ENCODE measurements at places on chromosomes 6 and 20.
A peak's percentile ranks its signal among the peaks of the same experiment; 100 is the strongest.

DNA sequence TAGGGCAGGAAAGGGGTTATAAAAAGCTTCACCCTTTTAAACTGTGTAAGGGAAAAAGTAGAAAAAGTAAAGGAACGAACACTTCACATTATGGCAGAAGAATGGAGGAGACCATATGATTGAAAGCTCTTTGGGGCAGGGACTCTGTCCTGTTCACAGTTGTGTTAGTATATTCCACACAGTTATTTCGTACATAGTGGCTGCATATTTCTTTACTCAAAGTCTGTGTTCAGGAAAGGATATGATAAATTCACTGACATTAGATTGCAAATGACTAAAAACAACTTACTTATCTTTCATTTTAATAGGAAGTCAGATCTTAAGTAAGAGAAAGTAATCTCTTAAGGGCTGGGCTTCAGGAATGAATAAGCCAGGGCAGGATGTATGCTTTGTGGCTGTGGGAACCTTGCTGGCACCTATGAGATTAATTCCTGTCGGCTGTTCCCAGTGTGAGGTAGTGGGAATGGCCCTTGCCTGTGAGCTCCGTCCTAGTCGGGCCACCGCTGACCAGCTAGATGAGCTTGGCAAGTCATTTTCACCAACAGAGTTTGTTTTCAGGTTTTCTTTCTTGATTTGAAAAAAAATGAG, 11.2 kb downstream of the PPP1R14C start:
- no peak for DNase-seq

DNA sequence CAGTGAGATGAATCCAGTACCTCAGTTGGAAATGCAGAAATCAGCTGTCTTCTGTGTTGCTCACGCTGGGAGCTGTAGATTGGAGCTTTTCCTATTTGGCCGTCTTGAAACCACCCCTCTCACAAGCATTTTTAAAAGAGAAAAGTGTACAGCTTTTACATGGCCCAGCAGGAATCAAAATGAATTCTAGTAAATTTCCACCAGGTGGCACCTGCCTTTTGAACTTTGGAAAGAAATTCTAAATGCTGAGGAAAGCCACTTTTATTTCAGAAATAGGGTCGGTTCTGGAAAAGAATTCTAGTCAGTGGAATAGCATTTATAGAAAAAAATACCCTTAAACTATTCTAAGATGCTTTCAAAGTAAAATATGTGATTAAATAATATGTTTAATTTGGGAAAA, 647.8 kb downstream of the CD109 start:
- DNase-seq, result no peak

DNA sequence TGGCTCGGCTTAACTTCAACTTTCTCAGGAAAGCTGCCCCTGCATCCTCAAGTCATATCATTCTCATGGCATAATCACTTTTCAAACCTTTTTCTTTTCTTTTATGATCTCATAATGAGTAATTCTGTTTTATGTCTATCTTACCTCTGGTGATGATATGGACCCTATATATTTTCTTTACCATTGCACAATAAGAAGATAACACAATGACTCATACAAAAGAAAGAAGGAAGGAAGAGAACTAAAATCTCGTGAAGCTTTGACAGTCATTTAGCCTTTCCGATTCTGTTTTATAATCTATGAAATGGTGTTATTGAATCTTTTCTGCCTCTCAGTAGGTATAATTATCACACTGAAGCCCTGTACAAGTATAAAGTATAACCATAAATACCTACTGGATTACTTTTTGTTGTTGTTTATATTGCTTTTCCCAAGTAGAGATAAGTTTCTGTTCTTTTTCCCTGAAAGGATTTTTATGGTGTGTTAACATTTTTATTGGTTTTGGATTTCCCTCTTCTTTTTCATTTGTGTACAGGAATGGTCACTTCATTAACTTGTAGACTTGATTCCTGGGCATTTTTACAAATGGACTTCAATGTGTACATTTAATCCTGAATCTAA, 300.9 kb downstream of the LAMA2 start:
- no peak for DNase-seq

GRCh38 chr6:39303425-39304153, 10.6 kb downstream of the KCNK17 start:
- DNase-seq, result no peak

DNA sequence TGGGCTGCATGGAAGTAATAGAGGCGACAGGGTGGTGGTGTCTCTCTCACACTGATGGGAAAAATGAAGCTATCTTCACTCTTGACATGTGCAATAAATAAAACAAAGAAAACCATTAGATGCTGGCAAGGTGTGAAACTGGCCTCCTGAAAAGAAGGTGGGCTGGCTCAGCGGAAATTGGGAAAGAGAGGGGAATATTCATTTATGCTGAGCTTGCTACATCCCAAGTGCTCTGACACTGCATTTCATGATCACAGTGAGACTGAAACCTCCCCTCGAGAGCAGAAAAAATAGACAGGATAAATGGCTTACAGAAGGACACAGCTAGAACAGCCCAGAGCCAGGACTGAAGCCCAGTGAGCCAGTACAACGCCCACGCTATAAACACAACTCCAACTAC, 112.1 kb upstream of the SMLR1 start:
- DNase-seq, result no peak

DNA sequence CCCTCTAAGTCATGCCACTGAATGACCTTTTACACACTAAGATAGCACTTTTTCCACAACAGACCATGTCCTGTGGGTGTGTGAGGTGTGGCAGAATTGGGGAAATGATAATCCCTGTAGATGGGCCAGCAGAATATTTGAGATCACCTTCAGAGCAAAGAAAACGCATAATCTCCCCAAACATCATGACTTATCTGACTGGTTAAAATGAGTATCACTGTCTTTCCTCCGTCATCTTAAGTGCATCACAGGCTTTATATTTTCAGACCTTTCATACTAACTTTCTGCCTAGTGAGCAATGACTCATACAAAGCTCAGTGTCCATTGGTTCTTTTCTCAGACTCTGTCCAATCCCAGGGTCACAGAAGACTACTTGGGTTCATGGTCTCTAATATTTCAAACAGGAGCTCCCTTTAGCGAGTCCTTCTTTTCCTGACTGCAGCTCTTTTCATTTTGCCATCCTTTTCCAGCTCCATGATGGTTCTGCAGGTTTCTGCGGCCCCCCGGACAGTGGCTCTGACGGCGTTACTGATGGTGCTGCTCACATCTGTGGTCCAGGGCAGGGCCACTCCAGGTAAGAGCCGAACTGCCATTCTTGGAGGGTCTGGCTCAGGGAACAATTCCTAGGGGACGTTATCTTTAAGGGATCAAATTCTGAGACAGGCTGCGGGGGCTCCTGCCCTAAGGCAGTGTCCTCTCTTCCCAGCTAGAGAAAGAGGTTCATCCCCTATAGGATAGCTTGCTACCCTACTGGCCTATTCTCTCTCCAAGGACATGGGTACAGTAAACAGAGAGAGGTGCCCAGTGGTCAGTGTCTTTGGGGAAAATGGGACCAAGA, at the start of gene HLA-DPB1:
HLA-DPB1 (plus strand) TSS at position 423 of the 838 bp plus-strand sequence; CDS start at position 475, 52 bp downstream.
- DNase-seq, result no peak

DNA sequence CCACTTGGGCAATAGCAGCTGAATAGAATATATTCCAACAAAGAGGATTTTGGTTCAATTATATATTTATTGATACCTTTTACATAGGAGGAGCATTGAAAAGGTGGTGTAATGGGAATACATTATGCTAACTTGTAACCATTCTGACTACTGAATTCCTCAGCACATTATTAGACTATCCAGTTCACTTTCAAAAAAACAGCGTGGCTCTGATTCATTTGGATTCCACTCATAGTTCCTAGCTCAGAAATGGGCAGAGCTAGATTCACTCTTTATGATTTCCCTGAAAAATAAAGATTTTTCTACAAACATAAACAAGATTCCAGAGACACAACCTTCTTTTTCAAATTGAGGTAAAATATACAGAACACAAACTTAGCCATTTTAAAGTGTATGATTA, 9.2 kb upstream of the TRERF1 start:
- DNase-seq, result no peak

DNA sequence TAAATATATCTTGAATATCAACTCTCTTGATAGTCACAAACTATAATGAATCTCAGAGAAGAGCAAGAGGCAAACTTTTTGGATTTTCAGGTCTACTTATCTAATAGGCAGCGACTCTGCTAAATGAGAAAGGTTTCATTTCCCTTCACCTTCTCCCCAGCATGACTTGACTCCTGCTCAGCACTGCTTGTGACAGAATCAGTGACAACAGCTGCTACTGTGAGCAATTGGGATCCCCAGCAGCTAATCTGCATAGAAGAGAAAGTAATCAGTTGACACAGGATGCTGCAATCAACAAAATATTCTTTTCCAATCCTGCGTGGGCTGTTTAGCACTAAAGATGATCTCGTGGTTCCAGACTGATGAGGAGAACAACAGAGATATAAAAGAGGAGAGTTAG, 205.5 kb downstream of the MMUT start:
- DNase-seq, result no peak

DNA sequence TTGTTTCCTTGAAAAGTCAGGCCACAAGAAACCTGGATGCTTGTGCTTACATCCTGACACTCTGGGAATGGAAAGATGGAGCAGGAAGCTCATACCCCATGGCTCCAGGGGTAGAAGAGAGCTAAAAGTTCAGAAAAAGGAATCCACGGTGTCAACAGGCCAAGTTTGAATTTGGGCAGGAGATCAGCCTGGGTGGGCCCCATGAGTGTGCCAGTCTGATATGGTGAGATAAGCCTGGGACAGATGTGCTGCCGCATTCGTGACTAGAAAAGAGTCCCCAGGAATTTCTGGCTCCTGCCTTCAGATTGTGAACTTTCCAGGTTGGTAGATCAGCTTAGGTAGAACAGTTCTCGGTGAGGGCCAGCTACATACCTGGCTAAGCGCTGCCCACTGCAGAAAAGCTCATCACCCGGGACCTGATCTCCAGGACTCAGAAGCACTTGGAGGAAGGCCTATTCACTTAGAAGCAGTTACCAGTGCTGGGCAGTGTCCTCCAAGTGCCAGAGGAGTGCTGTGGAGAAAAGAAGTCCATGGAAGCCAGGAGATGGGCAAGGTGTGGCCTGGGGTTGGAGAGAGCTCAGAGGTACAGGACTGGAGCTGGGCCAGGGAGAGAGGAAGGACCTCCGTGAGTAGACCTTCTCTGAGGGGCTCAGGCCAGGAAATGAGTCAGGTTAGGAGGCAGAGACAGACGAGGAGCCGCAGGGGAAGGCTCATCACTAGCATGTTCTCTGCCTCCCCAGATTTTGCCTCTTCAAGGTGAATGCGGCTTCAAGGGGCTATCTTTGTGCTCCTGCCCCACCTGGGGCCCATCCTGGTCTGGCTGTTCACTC, at the start of gene TSPO2:
TSPO2 (plus strand) TSS at position 242 of the 830 bp plus-strand sequence; CDS start at position 761, 519 bp downstream.
- DNase-seq, result no peak

- no peak for DNase-seq
These were observed 39.2 kb downstream of the KIF3B start for GRCh38 chr20:32316667-32317066.

DNA sequence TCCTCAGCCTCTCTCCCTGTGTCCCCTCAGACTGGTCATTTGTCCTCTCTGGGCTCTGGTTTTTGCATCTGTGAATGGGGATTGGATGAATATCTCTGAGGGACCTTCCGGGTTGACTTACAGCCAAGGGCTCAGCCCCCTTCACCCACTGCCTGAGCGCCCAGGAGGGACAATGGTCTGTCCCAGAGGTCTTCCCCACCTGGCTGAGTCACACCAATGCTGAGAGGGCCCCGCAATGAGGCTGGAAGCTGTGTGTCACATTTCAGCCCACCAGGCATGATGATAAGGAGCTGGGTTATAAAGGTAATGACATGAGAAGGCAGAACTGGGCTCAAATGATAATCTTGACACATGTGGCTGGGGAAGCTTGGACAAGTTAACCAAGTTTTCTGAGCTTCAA, 70.5 kb downstream of the TOX2 start:
- DNase-seq, result no peak

DNA sequence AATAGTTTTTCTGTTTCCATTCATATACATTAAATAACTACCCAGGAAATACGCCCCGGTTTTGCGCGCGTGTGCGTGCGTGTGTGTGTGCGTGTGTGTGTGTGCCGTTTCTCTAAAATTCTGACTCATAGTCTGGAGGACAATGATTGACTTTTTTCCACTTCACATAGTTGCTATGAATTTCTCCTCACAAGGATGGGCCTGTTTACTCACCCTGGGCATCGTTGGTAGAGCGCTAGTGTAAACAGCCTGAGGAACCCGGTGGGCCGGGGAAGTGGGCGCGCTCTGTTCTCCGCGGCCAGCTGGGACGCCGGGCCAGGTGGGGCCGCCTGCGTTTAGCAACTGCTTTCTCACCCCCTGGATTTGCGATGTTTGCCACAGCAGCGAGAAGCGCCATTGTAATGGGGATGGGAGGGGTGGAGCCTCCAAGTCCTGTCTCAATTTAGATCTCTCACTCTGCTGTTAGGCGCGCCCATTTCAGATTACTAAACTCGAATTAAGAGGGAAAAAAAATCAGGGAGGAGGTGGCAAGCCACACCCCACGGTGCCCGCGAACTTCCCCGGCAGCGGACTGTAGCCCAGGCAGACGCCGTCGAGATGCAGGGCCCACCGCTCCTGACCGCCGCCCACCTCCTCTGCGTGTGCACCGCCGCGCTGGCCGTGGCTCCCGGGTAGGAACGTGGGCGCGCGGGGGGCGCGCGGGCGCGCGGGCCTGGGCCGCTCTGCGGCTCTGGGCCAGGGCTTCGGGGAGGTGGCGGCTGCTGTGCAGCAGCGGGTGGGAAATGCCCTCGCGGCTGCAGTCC, at the start of gene CD109:
CD109 (plus strand) TSS at position 585 of the 803 bp plus-strand sequence; CDS start at position 598, 13 bp downstream.
- peak; percentile 53 for DNase-seq

- no peak for DNase-seq
These were observed 172.1 kb downstream of the MTFR2 start for GRCh38 chr6:136077834-136078576.

- DNase-seq, result no peak
These were observed 17.5 kb upstream of the SLC9A8 start for GRCh38 chr20:49795135-49795424.

DNA sequence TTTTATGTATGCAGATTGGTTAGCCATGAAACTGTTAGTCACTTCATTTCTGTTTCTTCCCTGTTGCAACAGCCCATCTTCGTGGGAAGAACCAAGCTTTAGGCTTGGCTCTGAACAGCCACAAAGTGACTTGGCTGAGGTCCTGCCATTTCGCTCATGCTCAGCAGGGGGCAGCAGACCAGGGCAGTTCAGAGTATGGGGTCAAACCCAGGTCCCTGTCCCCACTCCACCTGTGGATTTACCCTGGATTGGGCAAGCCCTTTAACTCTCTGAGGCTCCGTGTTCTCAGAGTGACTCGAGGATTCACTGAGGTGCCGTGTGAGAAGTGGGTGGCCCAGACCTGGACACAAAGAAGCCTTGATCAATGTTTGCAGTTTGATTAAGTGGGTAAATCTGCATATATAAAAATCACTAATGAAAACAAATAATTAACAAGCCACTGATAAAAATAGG, 19.8 kb upstream of the MAP1LC3A start:
- peak; percentile 36 for DNase-seq

- DNase-seq, result no peak
These were observed 6.8 kb upstream of the TBX18 start for GRCh38 chr6:84771125-84771755.

All from stimulated activated CD4-positive, alpha-beta T cell treated with anti-CD3 and anti-CD28 coated beads, Interleukin-4, amount 100 ng/mL, for 48 hours (primary cell).